ENCODE measurements at places on chromosomes 1 and 21. TPM values are rescaled to one million over a fixed set of nuclear protein-coding genes. Genes with fewer than 3 reads are reported as not detected.
A peak's percentile ranks its signal among the peaks of the same experiment; 100 is the strongest.

Gene C1orf141
- total RNA-seq = not detected

Gene HECTD3
- total RNA-seq = 29.7 TPM

DNA sequence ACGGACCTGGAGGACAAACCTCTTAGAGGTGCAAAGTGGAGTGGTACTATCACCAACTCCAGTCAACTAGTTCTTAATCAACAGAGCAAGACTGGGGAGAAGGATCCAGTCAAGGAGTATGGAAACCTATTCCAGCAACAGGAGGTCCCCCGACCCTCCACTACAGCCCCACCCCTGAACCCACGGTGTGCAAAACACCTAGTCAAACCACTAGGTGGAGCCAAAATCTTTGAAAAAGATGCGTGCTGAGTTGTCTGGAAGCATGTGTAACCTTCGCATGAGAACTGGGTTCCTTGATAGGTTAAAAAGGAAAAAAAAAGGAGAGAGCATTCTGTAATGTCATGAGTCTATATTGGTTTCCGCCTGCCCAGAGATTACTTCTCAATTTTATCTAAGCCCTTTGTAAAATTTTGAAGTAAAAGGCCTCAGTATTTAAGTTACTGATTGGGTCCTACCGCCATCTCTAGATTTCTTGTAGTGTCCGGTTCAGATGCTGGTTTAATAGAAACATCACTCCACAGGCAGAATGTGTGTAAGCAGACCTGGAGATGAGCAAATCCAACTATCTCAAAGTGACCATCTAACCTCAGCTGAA is 81.9 kb upstream of the HAO2 start:
- H3K36me3 ChIP-seq = no peaks in the 10 kb centered on the region
- DNase-seq = no peak
- no peak overlapping the region for H3K27ac ChIP-seq
- no peak overlapping the region for H3K4me3 ChIP-seq
- no peaks in the 10 kb centered on the region for H3K27me3 ChIP-seq

DNA sequence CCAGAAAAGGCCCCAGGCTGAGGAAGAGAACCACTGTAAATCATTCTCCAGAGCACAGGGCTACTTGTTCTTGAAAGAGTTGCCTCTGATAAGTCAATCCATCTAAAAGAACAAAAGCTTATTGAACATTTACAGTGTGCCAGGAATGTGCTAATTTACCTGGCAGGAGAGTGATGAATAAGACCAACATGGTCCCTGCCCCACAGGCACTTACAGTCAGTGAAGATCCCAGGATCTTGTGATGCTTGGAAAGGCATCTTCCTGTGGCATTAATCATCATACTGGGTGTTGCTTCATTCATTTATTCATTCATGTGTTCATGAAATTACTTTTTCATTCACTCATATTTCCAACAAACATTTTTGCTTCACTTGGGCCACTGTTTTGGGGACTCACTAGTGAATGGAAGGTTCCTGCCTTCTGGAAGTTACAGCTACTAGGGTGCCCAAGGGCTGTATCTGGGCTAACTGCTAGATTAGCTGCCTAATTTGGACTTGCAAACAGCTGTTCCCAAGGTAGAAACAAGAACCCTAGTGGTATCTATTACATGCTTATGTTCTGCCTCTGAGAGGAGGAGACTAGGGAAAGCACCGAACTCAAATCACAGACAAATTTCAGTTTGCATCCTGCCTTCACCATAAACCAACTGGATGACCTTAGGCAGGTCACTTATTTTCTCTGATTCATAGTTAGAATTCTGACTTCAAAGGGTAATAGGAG is 133.5 kb downstream of the CLIC6 start:
- H3K4me1 ChIP-seq = peaks cover 30% of the 10 kb centered on the region
- no peak for DNase-seq
- peak overlapping the region; percentile 32 for H3K27ac ChIP-seq
- no peak overlapping the region for H3K4me3 ChIP-seq

DNA sequence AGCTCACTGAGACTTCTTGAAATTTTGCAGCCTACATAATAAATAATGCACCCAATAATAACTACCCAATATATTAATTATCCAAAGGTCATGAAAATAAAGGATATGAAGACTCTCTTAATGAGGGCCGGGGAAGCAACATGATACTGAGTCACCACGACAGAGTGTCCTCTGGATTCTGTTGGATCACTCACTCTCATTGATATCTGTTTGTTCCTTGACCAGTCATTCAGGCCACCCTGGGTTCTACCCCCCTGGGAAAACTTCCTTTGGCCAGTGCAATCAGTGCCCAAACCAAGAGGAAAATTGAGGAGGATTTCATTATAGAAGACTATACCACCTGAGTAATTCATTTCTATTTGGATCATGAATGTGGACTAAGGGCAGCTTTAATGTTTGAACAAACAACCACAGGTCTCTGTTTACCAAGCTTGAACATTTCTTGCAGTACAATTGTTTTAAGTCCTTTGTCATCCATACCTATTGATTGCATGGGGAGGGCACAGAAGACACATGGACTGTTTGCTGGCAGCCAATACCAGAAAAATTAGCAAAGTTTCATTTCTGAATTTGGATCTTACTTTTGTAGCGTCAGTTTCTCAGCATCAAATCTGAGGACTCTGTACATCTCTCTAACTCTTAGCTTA is 137.2 kb upstream of the FGGY start:
- no peak for DNase-seq
- no peak overlapping the region for H3K27ac ChIP-seq
- no peaks in the 10 kb centered on the region for H3K36me3 ChIP-seq
- H3K27me3 ChIP-seq = no peaks in the 10 kb centered on the region
- no peak overlapping the region for H3K4me3 ChIP-seq

Gene S100A9
- total RNA-seq = 4,658 TPM

Gene NBPF11
- total RNA-seq = 9.1 TPM

All from vagina (tissue), 2 donors.